ENCODE measurements at places on chromosomes 16 and 17. TPM values are rescaled to one million over a fixed set of nuclear protein-coding genes. Genes with fewer than 3 reads are reported as not detected.

The TP53TG3E gene
- not detected for total RNA-seq

The ABI3 gene
- 14.4 TPM for total RNA-seq

The PIK3R5 gene
- total RNA-seq = not detected

The KCTD19 gene
- not detected for total RNA-seq

The IL17C gene
- total RNA-seq = not detected

The ZSCAN10 gene
- not detected for total RNA-seq

The SLC38A8 gene
- total RNA-seq = not detected

The RNF112 gene
- 0.54 TPM for total RNA-seq

The WDR90 gene
- 6.4 TPM for total RNA-seq

The IFI35 gene
- total RNA-seq = 7.8 TPM

The TERB1 gene
- 0.09 TPM for total RNA-seq

The BOLA2B gene
- 13.4 TPM for total RNA-seq

The TPSD1 gene
- not detected for total RNA-seq

The TBC1D16 gene
- total RNA-seq = 51.5 TPM

The CCL2 gene
- 53.9 TPM for total RNA-seq

The MYLK3 gene
- total RNA-seq = 0.11 TPM

The CES5A gene
- not detected for total RNA-seq

The TMC5 gene
- not detected for total RNA-seq

The KCNH4 gene
- total RNA-seq = under 0.01 TPM

The C16orf96 gene
- total RNA-seq = not detected

The TVP23A gene
- total RNA-seq = not detected

The KCNAB3 gene
- total RNA-seq = 0.17 TPM

The ENO3 gene
- 2.2 TPM for total RNA-seq

The WDR45B gene
- 65.4 TPM for total RNA-seq

The CACNG4 gene
- total RNA-seq = not detected

The SHCBP1 gene
- 4.4 TPM for total RNA-seq

The TEX14 gene
- under 0.01 TPM for total RNA-seq

The OR4D1 gene
- not detected for total RNA-seq

The HS3ST3B1 gene
- 0.43 TPM for total RNA-seq

The GPR142 gene
- total RNA-seq = not detected
